ENCODE measurements at places on chromosomes 13 and 19. TPM values are rescaled to one million over a fixed set of nuclear protein-coding genes. Genes with fewer than 3 reads are reported as not detected.
A peak's percentile ranks its signal among the peaks of the same experiment; 100 is the strongest.

DNA sequence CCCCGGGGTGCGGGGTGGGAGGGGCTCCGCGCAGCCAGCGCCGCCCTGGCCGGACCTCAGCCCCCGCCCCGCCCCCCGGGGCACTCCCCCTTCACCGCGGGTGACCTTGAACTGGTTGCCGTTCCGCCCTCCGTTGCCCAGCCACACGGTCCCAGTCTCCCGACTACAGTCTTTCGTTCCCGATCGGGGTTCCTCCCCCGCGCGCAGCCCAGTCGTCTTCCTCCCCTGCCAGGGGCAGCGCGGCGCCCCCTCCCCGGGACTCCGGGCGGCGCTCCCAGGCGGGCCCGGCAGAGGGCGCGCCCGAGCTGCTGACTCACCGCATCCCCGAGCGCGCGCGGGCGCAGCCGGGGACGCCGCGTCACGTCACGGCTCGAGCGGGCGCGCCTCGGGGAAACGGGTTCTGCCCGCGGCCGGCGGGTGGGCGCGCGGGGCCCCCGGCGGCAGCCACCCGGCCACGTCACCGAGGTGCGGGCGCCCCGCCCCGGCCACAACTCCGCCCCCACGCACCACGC, 459 bp downstream of the MIDN start:
- peak; percentile 88 for DNase-seq

GJB2 gene
- total RNA-seq = 41.5 TPM

DNA sequence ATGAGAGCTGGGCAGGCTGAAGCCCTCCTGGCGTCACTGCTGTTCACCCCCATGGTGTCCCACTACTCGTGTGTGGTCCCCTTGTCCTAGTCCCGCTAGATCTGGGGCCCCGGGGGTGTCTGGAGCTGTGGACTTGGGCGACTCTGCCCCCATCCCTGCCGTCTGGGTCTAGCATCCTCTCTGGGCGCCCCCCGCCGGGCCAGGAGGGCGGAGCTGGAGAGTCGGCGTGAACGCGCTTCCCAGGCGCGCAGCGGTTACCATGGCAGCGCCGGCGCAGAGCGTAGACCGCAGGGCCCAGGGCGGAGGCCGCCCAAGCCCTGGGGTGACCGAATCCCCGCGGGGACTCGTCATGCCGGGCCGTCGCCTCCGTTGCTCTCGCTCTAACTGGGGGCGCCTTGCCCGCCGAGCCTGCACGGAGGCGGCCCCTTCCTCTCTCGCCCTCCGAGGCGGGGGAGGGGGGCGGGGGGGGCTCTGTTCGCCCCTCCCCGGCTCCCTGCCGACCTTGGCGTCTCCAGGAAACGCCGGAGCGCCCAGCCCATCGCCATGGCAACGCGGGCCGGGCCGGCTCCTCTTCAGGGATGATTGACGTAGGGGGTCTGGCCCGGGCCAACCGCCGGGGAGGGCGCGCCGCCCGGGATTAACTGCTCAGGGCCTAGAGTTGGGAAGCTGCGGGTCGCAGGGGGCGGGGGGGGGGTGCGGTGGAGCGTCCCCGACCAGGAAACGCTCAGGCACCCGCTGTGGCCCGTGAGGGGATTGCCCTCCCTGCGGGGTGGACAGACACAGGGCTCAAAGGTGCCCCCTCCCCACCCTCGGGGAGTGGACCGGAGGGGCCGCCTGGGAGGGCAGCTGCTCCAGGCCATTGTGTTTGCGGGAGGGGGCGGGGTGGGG, 8.9 kb downstream of the ISYNA1 start:
- DNase-seq = peak; percentile 77

DNA sequence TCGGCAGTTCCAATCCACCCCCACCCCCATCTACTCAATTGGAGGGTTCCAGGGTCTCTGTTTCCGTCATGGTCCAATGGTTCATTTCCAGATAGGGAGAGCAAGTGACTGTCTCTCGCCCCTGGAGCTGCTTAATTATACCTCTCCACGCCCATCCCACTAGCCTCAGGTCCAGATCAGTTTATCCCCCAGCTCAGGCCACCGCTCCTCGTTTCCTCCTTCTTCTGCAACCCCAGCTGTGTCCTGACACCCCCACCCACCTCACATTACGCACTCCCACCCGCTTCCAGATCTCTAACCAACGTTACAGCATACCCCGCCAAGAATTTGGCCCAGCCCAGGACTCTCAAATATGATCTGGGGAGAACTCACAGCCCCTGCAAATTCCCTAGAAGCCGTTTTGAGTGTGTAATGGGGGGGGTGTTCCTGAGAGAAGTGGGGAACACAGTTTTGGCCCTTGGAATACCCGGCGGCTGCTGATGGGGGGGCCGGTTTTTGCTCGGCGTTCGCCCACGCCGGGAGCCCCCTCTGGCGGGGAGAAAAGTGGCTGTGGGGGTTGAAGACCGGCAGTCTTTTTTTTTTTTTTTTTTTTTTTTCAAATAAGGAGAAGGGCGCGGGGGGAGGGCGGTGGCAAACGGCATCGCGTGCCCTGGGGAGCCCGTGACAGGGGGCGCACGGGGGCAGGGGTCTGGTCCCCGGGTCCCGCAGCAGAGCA, 1.7 kb upstream of the PDE4A start:
- no peak for DNase-seq

FCGBP gene
- 3,903 TPM for total RNA-seq

- no peak for DNase-seq
Measured at GRCh38 chr13:81990652-81991051, 1649.7 kb upstream of the SPRY2 start.

DNA sequence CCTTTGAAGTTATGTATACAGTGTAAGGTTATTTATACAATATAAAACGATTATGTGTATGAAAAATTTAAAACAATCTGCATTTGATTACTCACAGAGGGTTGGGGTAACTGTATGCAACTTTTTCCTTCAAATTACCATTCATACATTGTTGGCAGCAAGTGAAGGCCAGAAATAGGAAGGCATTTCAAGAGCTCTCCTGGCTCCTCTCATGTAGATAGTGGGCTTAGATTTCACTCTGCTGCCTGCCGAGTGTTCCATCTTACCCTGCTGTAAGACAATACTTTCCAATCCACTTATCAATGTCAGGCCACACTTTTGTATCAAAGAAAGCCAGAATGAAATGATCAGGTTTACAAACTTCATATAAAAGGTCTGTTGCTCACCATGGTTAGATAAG, 245.2 kb downstream of the DNAJC15 start:
- no peak for DNase-seq

RDH8 gene
- total RNA-seq = not detected

- peak; percentile 86 for DNase-seq
Measured at GRCh38 chr19:48255376-48256303, at the start of gene CARD8. Gene CARD8, minus strand, starts transcription at chr19:48255912. Its CDS starts 14,892 bp downstream, at chr19:48241020.

ISYNA1 gene
- 25.7 TPM for total RNA-seq

Measured in colonic mucosa (tissue), 4 donors.